Tibial artery (tissue), 4 donors: ENCODE measurements at places on chromosomes 1 and 21.

DNA sequence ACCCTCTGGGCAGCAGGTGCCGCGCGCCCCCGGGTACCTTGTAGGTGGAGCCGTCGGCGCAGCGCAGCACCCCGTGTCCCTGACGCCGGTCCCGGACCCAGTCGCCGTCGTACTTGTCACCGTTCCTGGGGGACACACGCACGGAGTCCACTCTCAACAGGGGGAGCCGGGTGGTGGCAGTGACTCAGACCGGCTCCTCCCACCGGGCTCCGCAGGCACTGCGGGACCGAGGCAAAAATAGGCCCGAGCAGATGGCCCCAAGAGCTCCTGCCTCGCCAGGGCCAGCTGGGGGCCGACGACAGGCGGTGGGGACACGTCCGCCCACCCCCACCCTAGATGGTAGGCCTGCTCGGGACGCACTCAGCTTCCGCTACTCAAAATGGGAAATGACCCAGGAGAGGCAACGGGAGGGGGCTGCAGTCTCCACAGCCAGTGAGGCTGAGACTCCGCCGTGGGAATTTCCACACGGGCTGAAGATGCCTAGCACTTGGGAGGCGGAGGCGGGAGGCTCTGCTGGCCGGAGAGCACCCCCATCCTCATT lies 6.3 kb downstream of the MORN1 start:
- DNase-seq, result peak; percentile 14

DNA sequence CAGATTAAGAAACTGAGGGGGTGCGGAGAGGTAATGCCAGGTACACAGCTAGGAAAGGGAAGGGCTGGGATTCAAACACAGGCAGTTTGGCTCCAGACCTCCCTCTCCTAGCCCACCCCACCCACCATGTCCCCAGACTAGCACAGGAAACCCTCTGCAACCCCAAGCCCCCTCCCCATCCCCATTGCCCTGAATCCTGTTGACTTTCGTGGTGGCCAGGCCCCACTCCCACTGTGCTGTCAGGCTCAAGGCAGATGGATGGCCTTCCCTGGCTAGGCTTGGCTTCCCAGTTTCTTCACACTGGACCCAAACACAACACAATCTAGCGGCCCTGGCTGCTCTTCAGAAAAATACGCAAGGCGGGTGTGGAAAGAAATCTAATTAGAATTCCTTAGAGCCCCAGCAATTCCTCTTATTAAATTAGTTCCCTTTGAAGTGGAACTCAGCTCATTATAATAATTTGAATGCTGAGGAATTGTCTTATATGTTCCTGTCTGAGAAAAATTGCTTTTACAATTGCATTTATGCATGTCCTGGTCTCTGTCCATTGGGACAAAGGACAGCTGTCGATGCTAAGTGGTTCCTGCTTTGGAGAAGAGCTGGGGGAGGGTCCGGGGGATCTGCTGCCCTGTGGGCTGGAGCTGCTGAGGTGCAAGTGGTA lies 97.4 kb downstream of the SYF2 start:
- peak; percentile 39 for DNase-seq

DNA sequence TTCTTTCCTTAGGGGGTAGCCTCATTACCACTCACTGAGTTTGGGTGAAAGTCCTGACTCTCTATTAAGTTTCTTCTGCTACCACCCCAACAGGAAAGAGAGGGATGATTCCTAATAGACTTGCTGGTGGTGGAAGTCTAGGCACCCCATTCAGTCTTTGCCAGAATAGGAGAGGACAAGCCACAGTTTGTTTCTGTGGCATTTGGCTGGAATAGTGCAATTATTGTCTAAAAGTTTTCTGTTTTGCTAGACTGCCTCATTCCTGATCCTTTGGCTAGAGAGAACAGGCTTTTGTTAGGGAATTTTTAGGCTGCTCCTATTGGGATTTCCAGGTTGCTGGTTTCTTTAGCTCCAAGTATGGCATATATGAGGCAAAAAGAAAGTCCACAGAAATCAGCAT lies 9.9 kb upstream of the HJV start:
- no peak for DNase-seq

- peak; percentile 87 for DNase-seq
Measured at GRCh38 chr1:224434691-224435317, at the start of gene WDR26. WDR26 (minus strand) TSS chr1:224434797.

DNA sequence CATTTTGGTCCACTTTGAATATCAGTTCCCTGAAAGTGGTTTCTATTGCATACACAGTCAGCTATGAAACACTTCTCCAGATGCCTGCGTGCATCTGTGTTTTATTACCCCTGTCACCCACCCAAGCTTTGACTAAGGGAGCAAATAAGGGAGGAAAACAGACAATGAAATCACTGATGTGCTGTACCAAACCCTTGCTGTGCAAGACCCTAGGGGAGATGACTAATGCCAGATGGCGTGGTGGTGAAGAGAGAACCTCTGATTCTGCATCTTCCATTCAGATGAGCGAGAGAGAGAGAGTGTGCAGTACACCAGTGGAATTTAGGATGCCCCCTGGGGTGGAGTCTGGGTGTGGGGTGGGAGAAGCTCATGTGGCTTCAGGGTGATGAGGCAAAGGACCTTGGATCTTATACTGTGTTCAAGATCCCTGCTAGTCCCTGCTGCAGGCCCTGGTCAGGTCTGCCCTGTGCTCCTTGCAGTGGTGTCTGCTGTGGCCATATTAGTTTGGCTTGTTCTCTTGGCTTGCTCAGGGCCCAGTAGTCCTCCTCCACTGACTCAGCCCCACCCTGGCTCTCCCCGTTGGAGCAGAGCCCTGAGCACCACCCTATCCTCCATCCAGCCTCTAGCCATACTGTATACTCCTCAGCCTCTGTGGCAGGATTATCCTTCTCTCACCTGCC lies 18.5 kb downstream of the CLCA1 start:
- no peak for DNase-seq

- no peak for DNase-seq
Measured at GRCh38 chr1:185917646-185918045, 183.5 kb downstream of the HMCN1 start.

- peak; percentile 76 for DNase-seq
Measured at GRCh38 chr1:41416552-41417334, 55.5 kb downstream of the FOXO6 start.

DNA sequence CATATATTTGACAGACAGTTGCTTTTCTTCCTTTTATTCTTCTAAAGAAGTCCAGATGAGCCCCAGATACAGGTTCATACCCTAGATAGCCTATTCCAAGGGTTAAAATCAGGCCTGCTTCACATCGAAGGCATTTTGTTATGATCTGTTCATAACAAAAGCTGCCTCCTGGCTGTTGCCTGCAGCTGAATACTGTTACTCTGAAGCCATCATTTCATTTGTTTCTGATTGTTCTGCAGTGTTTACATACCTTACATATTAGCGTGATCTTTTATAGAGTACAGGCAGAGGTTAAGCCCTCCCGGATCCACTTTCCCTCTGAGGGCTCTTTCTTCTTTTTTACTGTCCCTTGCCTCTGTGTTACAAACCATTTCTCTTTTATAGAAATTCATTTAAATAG lies 219.0 kb upstream of the HOOK1 start:
- no peak for DNase-seq

DNA sequence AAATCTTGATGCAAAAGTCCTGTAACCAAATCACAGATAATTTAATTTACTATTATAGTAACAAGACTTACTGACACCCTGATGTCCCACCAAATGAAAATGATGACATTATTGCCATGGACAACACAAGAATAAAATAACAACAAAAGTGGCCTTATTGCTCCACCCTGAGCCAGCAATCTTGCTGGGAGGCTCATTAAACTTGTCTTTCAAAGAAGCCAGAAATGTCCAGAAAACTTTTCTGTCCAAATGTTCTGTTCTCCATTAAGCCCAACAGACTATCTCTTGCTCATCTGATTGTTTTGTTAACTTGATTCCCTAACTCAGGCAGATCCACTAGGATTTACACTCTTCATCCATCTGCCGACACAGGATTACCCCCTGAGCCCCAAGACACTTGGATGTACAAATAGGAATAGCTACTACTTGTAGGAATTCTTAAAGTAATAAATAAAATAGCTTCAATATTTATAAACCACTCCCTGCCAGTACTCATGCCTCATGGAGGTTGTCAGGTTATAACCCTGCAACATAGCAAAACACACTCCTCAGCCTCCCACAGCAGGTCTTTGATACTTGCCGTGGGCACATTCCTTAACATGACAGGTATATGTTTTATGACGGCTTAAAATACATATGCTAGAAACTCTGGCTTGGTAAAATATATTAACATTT lies 84.9 kb downstream of the PTPN14 start:
- DNase-seq, result no peak

GRCh38 chr21:42051788-42052187 lies 19.3 kb upstream of the UMODL1 start:
- no peak for DNase-seq

DNA sequence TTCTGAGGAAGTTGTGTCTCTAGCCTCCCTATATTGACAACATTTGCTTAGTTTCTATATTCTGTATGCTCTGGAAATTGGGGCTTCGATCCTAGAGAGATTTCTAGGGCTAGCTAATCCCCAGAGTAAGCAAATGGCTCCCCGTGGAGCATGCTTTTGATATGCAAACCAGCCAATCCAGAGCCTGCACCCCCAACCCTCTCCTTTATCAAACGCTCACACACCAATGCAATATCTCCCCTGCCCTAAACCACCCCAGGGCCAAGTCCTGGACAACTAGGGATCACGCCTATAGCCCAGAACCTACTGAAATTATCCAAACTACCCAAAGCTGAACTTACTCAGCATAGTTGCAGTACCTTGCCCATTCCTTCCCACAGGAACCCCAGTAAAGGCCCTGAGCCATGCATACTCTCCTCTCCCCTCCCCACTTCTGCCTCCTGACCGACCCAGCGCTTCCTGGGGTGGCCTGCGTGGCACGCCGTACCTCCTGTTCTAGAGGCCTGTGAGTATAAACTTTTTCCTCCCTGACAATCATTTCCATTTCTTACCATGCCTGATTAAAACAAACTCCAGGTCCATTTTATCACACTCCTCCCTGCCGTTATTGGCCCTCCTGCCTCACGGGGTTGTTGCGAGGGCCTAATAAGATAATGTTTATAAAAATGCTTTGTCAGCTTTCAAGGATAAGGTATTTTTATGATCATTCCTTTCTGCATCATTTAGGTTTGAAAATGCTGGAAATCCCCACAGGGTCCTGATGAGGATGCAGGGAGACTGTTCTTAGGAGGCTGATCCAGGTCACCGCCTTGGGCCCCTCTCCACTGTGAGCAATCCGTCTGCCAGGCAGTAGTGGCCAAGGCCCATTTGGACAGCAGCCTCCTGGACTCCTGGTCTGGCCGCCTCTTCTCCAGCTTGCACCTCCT lies 102.7 kb downstream of the TENT5C start:
- no peak for DNase-seq

DNA sequence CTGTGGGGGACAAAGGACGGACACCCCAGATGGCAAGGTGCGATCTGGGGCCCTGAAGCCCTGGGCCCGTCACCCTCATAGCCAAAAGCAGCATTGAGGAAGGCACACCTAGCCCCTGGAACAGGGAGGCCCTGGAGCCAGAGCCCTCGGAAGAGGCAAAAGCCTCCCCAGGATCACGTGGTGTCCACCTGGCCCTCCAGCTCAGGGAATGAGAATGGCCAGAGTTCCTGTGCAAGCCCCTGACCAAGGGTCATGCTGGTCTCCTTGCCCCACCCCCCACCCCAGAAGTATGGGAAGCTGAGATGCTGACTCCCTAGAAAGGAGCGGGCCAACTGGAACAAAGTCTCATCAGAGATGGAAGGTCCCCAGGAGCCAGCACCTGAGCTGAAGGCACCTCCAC lies 1.0 kb upstream of the PDZK1IP1 start:
- DNase-seq, result no peak

DNA sequence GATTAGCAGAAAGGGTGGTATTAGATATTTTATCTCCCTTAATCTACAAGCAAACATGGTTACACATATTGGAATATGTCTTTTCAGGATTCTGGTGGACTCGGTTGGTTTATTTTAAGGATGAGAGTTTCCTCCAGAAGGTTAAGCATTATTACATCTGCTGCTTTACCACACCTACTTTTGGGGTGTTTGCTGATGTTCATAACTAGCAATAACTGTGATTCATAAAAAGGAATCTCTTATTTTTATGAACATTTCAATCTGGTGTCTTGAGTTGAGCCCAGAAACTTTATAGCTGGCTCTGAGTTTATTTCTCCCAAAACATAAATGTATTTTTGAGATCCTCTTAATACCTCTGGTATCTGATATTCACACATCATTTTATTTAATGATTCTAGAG lies 82.7 kb downstream of the LRRC8D start:
- no peak for DNase-seq

DNA sequence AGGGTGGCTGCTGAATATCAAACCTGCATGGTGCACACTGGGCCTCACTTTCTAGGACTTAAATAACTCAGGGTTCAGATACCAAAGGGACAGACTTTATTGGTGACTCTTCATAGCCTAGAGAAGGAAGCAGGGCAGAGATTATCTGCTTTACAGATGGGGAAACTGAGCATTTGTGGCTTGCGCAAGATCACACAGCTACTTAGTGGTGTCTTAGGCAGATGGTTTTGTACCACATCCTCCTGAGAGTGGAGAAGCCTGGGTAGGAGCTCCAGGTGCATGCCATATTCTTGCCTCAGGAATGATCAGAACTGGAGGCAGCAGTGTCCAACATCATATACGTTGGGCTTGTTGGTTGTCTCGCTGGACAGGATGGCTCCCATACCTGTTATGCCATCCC lies 6.8 kb upstream of the DPH2 start:
- DNase-seq, result no peak

GRCh38 chr1:90614872-90615271 lies 102.2 kb downstream of the BARHL2 start:
- no peak for DNase-seq

DNA sequence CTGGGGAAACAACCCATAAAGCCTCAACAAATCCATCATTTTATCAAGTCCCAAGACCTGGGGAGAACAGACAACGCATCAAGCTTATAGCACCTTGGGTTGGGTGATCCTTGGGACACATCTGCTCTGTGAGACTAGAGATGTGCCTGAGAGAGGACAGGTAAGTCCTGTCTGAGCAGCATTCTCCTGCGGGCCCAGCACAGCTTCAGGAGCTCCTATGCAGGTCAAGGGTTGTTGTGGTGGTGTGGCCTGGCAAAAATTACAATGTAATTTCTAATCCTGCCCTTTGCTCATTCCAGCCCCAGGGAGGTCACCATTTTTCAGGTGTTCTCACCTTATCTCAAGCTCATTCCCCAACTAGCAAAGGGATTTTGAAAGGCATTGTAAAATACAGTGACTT lies 608.1 kb upstream of the CAMK1G start:
- DNase-seq, result no peak

DNA sequence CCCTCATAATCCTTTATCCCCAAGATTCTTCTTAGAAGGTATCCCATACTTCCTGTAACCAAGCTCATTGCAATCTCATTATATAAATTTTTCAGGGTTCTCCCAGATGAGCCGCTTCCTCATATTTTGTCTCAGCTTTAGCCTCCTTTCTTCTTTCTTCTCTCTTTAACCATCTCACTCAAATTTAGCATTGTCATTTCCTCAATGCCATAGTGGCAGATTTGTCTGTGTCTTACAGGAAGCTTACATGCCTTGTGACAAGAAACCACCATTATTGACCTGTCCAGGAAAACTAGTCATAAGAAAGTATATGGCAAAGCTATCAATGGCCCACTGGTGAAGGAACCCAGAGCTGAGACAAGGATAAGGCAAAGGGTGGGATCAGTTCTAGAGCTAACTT lies 6.0 kb upstream of the FCRL2 start:
- no peak for DNase-seq

- DNase-seq, result no peak
Measured at GRCh38 chr1:234517110-234517802, 38.3 kb upstream of the TARBP1 start.
